SK-N-SH (cell line): ENCODE measurements at places on chromosomes 3 and 15. TPM values are rescaled to one million over a fixed set of nuclear protein-coding genes. Genes with fewer than 3 reads are reported as not detected.

Gene UTS2B
- polyA plus RNA-seq: 0.03 and 0.23 TPM in 2 replicates

Gene KLHL40
- not detected in 2 replicates for polyA plus RNA-seq

Gene GP9
- polyA plus RNA-seq: not detected in 2 replicates

Gene SH2D7
- polyA plus RNA-seq: not detected in 2 replicates

Gene RARB
- 10.7 and 15.2 TPM in 2 replicates for polyA plus RNA-seq

Gene LINGO1
- 0.29 and 0.56 TPM in 2 replicates for polyA plus RNA-seq

Gene GXYLT2
- polyA plus RNA-seq: 9.1 and 9.3 TPM in 2 replicates

Gene GALNT15
- 4.7 and 6.5 TPM in 2 replicates for polyA plus RNA-seq

Gene NR2E3
- 0.16 and 0.18 TPM in 2 replicates for polyA plus RNA-seq
